GM18507 (cell line): ENCODE measurements at places on chromosomes 4 and X.

DNA sequence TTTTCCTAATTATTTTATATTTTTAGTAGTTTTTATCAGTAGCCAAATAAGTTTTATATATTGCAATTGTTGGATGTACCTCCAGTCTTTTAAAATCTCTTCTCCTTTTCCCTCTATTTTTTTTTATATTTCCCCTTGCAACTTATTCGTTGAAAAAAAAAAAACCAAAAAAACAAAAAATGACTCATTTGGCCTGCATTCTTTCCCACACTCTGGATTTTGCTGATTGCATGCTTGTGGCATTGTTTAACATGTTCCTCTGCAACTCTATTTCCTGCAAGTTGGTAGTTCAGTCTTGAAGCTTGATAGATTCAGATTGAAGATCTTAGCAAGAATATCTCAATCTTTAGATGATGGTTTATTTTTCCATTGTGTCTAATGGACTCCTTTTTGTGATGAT lies 260.6 kb upstream of the BOD1L1 start:
- no peak for DNase-seq

- no peak for DNase-seq
Observed at GRCh38 chr4:54933579-54933978, 191.8 kb downstream of the KDR start.

DNA sequence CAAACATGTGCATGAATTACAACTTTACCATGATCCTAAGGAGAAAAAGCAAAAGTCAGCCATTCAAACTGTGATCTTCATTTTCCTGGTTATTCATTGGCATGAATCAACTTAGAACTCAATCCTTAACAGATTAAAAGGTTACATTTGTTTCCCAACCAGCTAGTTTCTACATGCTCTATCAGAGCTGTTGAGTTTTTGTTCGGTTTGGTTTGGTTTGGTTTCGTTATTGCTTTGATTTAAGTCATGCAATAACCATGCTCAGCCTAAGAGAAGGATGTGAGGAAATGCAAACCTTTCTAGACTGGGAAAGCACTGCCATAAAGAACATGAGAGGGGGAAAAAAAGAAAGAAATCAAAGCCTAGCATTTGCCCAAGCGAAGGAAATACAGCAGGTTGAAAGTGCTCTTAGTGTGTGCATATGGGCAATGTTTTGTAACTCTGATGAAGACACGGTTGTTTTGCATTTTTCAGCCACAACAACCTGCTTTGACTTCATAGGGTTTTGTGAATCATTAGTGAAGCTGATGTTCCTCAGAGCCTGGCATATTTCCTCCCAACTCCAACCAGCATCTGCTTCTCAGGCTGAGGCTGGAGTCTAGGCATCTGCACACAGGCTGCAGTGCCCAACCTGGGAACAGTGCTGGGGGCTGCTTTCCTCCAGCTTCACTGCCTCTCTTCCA lies 234.3 kb downstream of the ZNF674 start:
- no peak for DNase-seq

DNA sequence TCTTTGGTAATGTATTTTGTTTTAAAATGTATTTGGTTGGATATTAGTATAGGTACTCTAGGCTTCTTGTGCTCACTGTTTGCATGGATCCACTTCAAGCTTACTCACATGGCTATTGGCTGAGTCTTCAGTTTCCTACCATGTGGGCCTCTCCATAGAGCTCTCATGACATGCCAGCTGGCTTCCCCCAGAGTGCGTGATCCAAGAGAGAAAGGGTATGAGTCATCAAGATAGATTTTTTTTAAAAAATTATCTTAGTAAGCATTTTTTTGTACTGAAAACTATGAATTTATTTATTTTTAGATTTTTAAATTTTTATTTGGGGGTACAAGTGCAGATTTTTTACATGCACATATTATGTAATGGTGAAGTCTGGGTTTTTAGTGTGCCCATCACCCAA lies 219.1 kb upstream of the AMOT start:
- no peak for DNase-seq

GRCh38 chr4:29079260-29079659 lies 1640.9 kb upstream of the PCDH7 start:
- DNase-seq = no peak

- DNase-seq = no peak
Observed at GRCh38 chr4:141913928-141914327, 277.5 kb downstream of the IL15 start.

DNA sequence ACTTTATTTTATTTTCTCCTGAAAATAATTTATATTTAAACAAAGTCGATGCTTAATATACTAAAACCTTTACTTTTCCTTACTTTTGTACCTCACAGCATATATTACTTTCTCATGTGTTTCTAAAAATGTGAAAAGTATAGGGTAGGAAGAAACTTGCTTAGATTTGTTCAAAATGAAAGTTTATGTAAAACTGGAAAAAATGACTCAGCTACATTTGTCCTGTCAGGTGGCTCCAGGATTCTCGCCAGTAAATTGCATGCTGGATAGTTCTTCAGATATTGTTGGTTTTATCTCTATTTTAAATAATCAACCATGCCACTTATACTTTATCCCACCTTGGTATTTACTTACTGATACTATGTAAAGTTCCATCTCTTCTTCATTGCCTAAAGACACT lies 159.2 kb upstream of the NDST4 start:
- no peak for DNase-seq

DNA sequence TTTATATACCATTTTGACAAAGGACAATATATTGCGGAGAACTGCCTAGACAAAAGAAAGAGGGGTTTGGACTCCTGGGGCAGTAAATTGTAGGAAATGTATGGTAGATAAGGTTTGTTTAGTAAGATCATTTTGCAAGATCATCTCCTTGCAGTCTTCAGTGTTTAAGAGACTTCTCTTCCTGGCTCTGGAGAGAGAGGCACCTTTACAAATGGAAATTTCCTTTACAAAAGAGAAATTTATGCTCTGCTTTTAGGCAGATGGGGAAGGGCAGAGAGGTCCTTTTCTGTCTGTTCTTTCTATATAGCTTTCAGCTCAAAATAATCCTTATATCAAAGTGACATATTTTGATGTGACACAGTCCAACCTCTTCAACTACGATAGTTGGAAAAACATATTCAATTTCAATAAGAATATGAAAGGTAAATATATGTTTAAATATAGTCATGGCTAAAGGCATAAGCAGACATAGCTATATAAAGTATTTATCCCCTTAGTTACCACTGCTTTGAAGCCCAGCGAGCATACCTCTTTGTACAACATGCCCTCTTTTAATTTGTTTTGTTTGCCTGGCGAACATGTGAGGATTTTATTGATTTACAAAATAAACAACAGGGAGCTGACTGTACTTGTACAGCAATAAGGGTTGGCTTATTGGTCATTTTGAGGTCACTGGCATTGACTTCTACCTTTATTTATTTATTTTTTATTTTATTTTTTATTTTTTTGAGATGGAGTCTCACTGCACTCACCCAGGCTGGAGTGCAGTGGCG lies 65.2 kb downstream of the TRIM2 start:
- DNase-seq = no peak

- DNase-seq = no peak
Observed at GRCh38 chrX:6959006-6959405, 188.5 kb upstream of the STS start.

GRCh38 chr4:42112846-42113245 lies 39.6 kb downstream of the BEND4 start:
- DNase-seq = no peak

- DNase-seq = no peak
Observed at GRCh38 chr4:91837608-91838029, 466.1 kb upstream of the GRID2 start.

DNA sequence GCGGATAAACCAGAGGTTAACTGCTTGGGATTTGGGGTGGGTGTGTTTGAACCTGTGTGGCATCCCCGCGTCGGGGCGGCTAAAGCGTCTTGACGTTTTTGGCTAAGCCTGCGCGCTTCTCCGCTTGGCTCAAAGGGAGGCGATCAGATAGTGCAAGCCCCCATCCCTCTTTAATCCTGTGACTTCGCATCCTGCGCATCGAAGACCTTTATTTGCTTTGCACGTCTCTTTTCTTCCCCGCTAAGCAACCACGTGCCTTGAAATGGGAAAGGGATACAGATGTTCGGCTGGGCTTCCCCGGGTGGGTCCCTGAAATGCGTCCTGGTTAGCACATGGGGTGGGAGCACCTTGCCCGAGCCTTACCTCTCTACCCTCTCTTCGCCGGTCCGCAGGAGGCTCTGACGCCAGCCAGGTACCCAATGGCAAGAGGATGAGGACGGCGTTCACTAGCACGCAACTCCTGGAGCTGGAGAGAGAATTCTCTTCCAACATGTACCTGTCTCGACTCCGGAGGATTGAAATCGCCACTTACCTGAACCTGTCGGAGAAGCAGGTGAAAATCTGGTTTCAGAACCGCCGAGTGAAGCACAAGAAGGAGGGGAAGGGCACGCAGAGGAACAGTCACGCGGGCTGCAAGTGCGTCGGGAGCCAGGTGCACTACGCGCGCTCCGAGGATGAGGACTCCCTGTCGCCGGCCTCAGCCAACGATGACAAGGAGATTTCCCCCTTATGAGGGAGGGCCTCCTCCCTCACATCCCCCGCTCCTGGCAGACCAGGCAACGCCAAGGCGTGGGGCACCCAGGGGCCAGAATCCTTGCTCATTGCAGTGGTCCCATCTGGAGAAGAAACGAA lies 1.5 kb downstream of the GSX2 start:
- DNase-seq = no peak

GRCh38 chr4:185305979-185306442 lies 89.7 kb downstream of the LRP2BP start:
- no peak for DNase-seq

- DNase-seq = no peak
Observed at GRCh38 chrX:18769812-18770573, 62.5 kb downstream of the PPEF1 start.

- DNase-seq = no peak
Observed at GRCh38 chrX:136176399-136176825, 29.1 kb downstream of the FHL1 start.

DNA sequence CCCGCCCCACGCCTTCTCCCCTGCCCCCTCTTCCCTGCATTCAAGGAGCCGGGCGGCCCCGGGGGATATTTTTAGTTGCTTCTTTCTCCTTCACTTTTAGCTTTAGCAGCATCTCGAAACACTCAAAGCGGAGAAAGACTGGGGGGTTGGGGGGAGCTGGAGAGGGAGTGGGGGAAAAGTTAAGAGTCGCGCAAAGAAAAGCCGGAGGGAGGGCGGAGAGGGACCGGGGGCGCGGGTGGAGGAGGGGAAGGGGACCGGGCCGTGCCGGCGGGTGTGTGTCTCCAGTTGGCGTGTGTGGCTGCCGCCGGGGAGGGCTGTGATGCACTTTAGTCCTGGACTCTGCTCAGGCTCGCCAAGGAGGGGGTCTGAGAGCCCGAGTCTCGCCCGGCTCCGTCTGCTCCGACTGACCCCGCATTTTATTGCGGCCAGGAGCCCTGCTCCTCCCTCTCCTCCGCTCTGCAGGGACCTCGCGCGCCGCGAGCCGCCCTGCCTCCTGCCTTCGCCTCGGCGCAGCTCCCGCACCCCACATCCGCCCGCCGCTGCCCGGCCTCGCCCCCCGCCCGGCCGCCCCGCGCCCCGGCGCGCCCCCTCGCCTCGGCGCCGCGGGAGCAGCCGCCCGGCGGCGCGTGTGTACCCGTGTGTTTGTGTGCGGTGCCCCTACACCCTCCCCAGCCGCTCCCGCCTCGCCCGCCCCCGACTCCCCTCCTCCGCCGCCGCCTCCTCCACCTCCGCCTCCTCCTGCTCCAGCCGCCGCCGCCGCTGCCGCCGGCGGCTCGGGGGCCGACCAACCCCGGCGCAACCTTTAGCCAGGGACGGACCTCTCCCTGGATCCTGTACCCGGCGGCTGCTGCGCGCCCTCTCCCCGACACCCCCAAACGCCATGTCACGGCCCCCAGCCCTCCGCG lies 1.4 kb downstream of the ZNF827 start:
- no peak for DNase-seq

DNA sequence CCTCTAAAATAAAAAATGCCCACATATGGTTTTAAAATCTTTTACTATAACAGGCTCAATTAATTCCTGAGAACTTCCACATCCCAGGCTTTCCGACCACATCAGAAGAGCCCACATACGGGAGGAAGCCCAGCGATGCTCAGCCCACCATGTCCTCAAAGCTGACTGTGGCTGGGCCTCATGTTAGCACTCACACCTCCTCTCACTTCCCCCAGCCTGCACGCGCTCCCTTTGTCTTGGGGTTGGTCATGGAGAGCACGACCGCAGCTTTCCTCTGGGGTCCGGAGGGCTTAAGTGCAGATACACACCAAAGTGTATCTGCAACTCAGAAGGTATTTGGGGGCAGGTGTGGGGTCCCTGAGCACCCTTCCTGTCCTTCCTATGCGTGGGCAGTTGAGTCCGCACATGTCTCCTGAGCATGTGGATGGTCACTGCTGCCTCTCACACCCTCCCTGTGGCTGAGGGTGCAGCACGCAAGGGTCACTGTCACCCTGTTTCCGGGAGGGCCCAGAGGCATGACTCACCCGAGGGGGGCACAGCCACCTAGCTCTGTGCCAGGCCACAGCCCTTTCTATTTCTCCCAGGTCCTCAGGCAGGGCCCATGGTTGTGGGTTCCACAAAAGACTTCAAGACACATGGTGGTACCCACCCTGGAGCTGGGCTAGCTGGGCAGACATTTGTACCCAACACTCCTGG lies 21.2 kb downstream of the WDR1 start:
- DNase-seq = no peak

GRCh38 chr4:110512901-110513300 lies 36.9 kb downstream of the ENPEP start:
- no peak for DNase-seq

DNA sequence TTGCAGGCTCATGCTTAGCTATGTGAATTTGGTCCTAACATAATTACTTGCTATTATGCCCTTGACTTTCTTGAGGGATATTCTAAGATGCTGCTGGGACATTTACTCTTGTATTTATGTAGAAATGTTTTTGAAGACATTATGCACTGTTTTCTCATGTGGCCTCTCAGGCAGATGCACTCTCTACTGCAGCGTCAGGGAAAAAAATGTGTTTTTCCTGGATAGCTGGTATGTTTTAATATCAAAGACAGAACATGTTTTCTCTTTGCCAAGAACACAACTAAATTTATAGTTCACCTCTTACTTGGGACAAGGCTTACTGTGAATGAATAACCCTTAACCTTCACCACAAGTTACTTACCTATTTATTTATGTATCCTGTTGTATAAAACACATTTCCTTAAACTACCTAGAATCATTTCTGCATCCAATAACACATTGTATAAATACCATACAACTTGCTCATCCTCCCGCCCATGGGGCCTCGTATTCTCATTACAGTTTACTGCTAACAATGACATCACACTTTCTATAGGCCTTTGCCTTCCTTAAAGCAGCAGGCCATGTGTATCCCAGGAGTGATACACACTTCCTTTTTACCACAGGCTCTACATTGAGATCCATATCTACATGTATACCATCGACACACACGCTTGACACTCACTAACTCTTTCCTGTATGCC lies 178.7 kb downstream of the SLIT2 start:
- no peak for DNase-seq

- no peak for DNase-seq
Observed at GRCh38 chr4:94574616-94575015, 122.9 kb downstream of the PDLIM5 start.

GRCh38 chrX:136781180-136781797 lies 557 bp upstream of the ARHGEF6 start:
- no peak for DNase-seq

GRCh38 chrX:101219116-101219863 lies at the start of gene DRP2:
DRP2 (plus strand) TSS chrX:101219786; CDS start chrX:101231648, 11,862 bp downstream.
- no peak for DNase-seq
